ENCODE measurements at places on chromosomes 6 and 20.

DNA sequence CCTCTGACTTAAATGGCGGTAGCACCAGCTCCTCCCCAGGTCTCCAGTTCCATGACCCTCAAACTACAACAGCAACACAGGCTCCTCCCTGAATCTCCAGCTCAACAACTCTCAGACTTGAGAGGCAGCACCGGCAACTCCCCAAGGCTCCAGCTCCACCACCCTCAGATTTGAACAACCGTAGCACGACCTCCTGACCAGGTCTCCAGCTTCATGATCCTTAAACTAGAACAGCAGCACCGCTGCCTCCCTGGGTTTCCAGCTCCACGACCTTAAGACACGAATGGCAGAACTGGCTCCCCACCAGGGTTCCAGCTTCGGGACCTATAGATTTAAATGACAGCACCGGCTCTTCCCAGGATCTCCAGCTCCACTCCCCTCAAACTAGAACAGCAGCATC is 325.8 kb downstream of the PREX1 start:
- DNase-seq, result no peak

GRCh38 chr20:44716309-44717106 is 1.3 kb downstream of the CCN5 start:
- no peak for DNase-seq

GRCh38 chr6:107816818-107817217 is 7.3 kb downstream of the SCML4 start:
- no peak for DNase-seq

GRCh38 chr6:5050009-5050408 is 35.1 kb upstream of the PPP1R3G start:
- DNase-seq, result no peak

GRCh38 chr6:42427871-42428270 is 23.9 kb downstream of the TRERF1 start:
- no peak for DNase-seq

GRCh38 chr20:61748376-61748775 is 317.3 kb downstream of the TAF4 start:
- no peak for DNase-seq

GRCh38 chr6:11384531-11385309 is 152.3 kb upstream of the NEDD9 start:
- DNase-seq, result no peak

DNA sequence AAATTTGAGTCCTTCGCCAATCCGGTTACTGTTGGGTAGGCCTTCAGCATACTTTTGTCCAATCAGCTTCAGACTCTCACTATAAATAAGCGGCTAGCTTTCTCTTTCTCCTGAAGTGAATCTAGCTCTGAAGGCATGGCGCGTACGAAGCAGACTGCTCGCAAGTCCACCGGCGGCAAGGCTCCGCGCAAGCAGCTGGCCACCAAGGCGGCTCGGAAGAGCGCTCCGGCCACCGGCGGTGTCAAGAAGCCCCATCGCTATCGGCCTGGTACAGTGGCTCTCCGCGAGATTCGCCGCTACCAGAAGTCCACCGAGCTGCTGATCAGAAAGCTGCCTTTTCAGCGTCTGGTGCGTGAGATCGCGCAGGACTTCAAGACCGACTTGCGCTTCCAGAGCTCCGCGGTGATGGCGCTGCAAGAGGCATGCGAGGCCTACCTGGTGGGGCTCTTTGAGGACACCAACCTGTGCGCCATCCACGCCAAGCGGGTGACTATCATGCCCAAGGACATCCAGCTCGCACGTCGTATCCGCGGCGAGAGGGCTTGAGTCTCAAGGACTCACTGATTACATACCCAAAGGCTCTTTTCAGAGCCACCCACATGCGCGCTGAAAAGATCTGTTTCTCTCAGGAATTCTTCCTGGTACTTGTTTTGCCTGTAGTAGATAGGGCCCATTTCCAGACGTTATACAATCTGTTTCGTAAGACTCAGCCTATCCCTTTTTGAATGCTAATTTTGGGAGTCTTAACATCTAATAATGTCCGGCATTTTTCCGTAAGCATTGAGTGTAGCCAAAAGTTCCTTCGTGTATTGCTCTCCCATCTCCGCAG is 102.0 kb downstream of the OR2B2 start:
- DNase-seq, result peak; percentile 44

DNA sequence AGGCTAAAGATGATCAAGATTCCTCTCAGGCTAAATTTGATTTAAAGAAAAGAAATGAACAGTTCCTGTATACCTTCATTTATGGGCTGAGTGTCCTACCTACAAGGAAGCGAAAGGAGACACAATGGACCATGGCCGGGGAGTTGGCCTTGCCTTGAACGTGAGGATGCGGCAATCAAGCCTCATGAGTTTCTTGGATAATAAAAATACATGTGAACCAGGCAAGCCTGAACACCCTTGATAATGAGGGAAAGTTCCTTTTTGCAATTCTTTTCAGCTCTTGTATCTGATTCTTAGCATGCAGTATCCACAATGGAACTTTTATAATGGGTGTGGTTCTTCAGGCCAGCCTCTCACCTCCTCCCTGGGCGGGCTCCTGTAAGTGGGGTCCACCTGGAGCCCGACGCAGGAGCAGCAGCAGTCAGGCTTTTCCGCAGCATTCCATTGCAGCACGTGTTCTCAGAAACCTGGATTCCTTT is 83.8 kb downstream of the RNASET2 start:
- no peak for DNase-seq

GRCh38 chr6:163706500-163707087 is 292.1 kb downstream of the QKI start:
- no peak for DNase-seq

DNA sequence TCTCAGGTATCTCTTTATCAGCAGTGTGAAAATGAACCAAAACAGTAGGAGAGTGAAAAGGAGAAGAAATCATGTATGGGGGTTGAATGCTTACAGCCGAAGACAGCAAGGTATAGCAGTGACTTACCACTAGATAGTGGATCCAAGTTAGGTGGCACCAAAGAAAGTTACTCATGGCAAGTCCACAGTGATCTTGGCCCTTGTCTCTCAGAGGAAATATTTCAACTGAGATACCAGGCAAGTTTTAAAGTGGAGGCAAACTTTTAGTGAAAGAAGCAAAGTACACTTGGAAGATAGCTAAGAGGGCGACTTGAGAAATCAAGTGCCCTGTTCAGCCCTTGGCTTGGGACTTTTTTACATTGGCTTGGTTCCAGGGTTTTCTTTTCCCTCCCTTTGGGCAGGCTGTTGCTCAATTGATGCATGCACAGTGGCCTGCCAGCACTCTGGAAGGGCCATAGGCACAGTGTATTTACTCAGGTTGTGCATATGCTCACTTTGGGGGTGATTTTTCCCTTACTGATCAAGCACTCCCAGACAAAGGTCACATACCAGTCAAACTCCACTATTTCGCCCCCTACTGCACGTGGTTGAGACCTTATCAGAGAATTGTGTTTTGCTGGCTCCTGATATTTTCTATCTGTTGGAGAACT is 329.5 kb upstream of the KHDRBS2 start:
- no peak for DNase-seq

- no peak for DNase-seq
Observed at GRCh38 chr20:53656293-53657202, 62.9 kb upstream of the ZNF217 start.

DNA sequence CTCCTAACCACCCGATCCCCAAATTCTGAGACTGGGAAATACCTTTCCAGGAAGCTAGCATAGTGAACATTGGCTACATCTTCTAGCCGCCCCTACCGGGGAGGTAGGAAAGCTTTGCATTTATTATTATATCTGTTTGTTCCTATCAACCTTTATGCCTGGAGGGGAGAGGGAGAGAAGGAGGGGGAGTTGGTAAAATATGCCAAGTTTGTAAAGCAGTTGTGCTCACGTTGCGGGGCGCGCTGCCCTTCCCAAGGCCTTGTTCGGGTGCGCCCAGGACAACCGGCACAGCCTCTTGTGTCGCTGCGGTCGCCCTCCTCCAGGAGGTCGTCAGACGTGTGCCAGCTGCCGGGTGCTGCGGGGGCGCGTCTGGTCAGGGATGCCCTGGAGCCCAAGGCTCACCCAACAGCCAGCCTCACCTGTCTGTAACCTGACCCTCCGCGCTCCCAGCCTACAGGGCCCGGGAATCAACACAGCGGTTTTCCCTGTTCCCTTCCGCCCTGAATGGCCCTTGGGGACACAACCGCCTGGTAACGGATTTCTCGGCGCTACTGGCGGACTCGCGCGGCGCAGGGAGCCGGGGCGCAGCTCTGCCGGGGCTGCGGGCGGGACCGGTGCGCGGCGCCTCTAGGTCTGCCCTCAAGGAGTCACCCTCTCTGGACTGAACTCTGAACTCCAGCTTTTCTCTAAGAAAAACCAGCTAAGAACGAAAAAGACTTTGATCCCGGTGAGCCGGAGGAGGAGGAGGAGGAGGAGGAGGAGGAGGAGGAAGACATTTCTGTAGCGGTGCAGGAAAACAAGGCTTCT is 1.1 kb upstream of the OVOL2 start:
- no peak for DNase-seq
